ENCODE measurements at places on chromosomes 12 and 14.

DNA sequence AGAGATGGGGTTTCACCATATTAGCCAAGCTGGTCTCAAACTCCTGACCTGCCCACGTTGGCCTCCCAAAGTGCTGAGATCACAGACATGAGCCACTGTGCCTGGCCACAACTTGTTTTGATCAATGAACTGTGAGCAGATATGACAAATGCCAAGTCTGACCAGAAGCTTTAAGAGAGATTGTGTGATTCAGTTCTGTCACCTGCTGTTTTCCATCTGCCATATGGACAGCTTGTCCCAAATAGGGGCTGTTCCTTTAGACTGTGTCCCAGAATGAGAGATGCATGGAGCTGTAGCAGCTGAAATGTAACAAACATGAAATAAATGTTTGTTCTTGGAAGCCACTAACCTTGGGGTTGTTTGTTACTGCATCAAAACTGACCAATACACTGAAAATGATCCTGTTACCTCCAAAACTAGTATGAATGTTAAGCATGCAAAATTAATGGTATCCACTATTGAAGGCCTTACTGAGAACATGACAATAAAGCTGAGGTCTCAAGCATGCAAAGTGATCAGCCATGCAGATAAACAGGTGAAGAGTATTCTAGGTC is 65.9 kb upstream of the MED13L start:
- no peak for DNase-seq

GRCh38 chr14:54048736-54049135 is 92.1 kb upstream of the BMP4 start:
- DNase-seq = no peak

- no peak for DNase-seq
Measured at GRCh38 chr12:5173511-5174011, 129.9 kb downstream of the KCNA5 start.

DNA sequence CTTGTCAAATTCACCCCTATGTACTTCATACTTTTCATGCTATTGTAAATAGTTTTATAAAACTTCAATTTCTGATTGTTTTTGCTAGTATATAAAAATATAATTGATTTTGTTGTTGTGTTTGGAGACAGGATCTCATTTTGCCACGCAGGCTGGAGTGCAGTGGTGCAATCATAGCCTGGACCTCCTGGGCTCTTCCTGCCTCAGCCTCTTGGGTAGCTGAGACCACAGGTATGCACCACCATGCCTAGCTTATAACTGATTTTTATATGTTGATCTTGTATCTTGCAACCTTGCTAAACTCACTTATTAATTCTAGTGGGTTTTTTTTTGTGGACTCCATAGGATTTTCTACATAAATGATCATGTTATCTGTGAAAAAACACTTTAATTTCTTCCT is 23.5 kb downstream of the ATP5MC2 start:
- no peak for DNase-seq

GRCh38 chr14:23183158-23183470 is 346 bp downstream of the SLC7A8 start:
- no peak for DNase-seq
